ENCODE measurements at places on chromosomes 13 and 19. TPM values are rescaled to one million over a fixed set of nuclear protein-coding genes. Genes with fewer than 3 reads are reported as not detected.

GRCh38 chr13:28654276-28654675, 4.7 kb upstream of the POMP start:
- no peak for DNase-seq

GRCh38 chr19:13556552-13556951, 50.3 kb upstream of the CACNA1A start:
- DNase-seq, result no peak

DNA sequence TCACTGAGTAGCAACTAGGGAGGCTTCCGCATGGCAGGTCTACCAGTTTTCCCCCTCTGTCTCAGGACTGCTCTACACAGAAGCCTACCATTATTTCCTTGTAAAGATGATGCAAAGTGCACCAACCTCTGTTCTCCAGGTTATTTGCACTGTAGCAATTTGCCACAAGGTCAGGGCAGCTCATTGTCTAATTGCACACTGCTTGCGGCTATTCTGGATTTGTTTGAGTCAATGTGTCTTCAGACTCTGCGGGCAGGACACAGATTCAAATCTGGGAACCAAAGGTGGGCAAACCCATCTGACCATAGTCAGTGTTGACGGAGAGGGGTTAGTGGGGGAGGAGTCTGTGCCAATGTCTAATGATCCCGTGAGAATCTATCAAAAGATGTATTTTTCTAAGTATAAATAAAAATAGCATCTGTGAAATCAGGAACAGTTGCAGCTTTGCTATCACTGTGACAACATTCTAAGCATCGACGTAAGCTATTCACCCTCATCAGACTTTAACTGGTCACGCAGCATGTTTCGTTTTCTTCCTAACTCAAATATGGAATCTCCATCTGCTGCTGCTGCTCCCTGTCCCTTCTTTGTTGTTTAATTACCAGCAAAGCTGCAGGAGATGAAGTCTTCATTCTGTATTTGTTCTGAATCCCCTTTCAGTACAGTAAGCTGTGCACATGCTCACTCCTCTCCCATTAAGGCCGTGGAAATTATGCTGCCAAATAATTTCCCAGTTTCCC, 26.4 kb downstream of the CYSLTR2 start:
- DNase-seq, result no peak

GRCh38 chr19:32627714-32628270, 46.8 kb downstream of the PDCD5 start:
- DNase-seq, result no peak

GRCh38 chr13:37791699-37792098, 77.9 kb downstream of the TRPC4 start:
- no peak for DNase-seq

- DNase-seq, result no peak
Measured at GRCh38 chr13:112241288-112241687, 134.9 kb upstream of the SPACA7 start.

- DNase-seq, result no peak
Measured at GRCh38 chr13:59447031-59447430, 716.7 kb downstream of the DIAPH3 start.

GRCh38 chr13:42524487-42525034, 49.4 kb upstream of the TNFSF11 start:
- no peak for DNase-seq

DNA sequence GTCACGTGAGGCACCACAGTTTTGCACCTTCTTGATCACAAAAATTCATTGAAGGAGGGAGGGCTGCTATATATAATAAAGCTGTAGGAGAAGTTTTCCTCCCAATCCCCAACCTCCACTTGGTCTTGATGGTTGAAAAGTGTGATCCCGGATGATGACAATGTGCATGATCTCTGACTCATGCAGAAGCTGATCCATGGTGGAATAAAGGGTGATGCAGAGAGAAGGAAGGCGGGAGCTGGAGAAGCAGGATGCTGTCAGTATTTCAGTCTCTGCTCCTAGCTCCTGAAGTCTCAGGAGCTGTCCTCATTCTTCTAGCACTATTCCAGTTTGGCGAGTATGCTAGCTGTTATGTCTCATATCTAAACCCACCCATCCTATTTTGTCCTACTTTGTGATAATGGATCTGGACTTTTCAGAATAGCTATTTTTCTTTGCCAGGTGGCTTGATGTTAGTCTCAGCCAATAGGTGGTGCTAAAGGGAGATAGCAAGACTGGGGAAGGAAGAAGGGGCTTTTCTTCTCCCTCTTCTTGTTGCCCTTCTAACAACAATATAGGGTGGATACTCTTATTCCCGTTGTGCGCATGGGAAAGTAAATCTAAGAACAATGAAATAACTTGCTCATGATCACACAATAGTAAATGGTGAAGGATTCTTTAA, 65.6 kb upstream of the HTR2A start:
- peak; percentile 45 for DNase-seq

GRCh38 chr19:13023656-13024055, 28.4 kb downstream of the NFIX start:
- DNase-seq, result peak; percentile 65

- no peak for DNase-seq
Measured at GRCh38 chr13:97109256-97109655, 112.9 kb upstream of the MBNL2 start.

DNA sequence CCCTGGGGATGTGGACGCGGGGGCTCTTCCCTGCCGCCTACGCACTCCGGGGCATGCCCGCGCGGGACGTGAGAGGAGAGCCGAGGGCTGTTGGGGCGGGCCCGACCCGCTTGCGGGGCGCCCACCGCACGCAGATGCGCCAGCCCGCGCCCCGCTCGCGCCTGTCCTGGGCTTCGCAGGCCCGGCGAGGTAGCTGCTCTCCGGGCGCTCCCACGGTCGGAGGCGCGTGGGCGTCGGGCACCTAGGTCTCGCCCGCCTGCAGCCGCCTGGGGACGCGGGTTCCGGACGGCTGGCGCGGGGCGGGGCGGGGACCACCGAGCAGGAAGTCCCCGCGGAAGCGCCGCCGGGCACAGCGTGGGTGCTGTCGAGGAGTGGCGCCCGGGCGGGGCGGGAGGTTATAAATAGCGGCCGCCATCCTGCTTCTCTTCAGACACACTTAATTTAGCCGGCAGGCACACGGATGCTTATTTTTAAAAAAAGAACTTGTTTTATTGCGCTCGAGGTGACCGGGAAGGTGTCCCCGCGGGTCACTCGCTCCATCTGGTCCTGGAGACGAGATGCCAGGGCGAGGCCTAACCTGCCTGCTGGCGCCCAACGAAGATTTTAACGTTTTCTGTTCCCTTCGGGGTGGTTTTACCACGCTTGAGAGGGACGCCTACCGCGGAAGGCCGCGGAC, 561 bp upstream of the GJA3 start:
- peak; percentile 69 for DNase-seq

- DNase-seq, result no peak
Measured at GRCh38 chr13:60765700-60766411, 368.8 kb downstream of the TDRD3 start.

DNA sequence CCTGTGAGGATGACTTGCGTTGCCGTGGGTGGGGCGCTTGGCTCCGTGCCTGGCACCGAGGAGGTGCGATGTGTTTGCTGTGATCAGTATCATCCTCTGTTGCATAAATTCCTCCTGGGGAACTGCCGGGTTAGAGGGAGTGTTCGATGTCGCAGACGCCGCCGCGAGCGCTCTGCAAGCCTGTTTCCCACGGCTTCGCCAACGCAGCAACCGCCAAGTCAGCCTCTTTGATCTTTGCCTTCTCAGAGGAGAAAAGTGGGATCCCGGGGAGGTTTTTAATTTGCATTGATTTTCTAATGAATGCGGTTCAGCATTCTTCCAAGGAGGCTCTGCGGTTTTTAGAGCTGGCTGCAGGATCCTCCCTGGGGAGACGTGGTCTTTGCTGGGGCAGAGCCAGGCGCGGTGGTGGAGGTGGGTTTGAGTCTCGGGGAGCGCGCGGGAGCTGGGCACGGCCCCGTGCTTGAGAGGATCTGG, 7.6 kb downstream of the GPR32 start:
- DNase-seq, result peak; percentile 83

DNA sequence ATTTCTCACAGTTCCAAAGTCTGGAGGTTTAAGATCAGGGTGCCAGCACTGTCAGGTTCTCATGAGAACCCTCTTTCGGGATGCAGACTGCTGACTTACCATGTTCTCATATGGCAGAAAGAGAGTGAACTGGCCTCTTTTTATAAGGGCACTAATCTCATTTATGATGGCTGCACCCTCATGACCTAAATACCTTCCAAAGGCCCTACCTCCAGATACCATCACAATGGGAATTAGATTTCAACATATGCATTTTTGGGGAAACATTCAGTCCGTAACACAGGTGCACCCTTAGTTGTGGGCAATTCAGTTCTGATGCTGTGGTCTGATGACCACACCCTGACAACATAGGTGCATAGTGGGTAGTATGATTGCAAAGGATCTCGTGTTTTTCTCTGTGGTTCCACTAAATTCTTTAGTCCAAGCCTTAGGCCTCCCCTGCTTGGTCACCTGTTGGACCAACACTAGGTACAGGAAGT, 33.3 kb downstream of the GARRE1 start:
- no peak for DNase-seq

- DNase-seq, result peak; percentile 40
Measured at GRCh38 chr19:52923778-52924593, 758 bp upstream of the ZNF888 start.

- no peak for DNase-seq
Measured at GRCh38 chr13:78802912-78803311, 144.0 kb upstream of the OBI1 start.

- DNase-seq, result no peak
Measured at GRCh38 chr13:50829896-50830295, 13.6 kb downstream of the DLEU7 start.

DNA sequence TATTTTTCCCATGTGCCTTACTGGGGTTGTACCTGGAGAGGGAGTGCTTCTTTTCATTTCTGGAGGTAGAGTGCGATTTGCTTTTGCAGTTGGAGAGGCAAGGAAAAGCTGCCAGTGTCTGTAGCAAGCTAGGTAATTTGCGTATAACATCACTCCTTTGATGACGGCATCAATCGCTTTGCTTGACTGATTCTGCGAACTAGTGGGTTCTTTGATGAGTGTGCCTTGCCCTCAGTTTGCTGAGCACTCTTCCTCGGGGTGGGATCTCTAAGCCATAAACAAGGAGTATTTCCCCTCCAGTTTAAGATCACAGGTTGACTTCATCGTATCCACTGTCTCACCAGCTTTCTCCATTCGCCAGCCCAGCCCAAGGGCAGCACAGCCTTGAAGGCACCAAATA, 344.5 kb downstream of the KCNRG start:
- DNase-seq, result no peak

GRCh38 chr13:71879129-71879535, 12.1 kb upstream of the DACH1 start:
- no peak for DNase-seq

- no peak for DNase-seq
Measured at GRCh38 chr19:18298601-18299000, 17.2 kb upstream of the JUND start.

GRCh38 chr19:49335071-49335783, at the start of gene CD37:
CD37 (plus strand) TSS chr19:49335406; CDS start chr19:49335541, 135 bp downstream.
- peak; percentile 41 for DNase-seq

- DNase-seq, result peak; percentile 20
Measured at GRCh38 chr13:41455725-41456419, 1.5 kb upstream of the RGCC start.

- no peak for DNase-seq
Measured at GRCh38 chr19:57675881-57676280, 5.9 kb upstream of the ZNF551 start.

DNA sequence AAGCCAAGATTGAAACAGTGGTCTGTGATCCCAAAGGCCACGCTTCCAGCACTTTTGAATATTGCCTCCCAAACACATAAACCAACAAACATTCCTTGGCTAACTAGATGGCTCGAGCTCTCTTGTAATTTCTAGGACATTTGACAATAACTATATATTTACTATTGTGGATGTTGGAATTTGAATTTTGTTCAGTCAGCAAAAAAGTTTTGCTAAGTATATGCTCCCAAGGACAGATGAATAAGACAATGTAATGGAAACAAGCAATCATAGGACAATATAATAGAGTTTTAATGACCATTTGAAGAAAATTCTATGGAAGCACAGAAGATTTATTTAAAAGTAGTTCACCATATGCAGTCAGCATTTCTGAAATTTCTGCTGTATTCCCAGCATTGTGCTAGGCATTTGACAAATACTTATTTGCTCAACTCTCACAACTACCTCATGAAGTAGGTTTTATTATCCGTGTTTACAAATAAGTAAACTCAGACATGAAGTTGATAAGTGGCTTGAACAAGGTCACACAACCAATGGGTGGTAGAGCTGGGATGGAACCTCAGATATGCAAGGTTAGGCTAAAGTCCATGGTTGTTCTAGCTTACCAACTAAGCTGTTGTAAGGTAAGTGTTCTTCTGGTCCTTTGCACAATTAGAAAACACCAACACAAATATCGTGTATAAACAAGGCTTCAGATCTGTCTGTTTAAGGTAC, 205.1 kb downstream of the NUFIP1 start:
- DNase-seq, result no peak

DNA sequence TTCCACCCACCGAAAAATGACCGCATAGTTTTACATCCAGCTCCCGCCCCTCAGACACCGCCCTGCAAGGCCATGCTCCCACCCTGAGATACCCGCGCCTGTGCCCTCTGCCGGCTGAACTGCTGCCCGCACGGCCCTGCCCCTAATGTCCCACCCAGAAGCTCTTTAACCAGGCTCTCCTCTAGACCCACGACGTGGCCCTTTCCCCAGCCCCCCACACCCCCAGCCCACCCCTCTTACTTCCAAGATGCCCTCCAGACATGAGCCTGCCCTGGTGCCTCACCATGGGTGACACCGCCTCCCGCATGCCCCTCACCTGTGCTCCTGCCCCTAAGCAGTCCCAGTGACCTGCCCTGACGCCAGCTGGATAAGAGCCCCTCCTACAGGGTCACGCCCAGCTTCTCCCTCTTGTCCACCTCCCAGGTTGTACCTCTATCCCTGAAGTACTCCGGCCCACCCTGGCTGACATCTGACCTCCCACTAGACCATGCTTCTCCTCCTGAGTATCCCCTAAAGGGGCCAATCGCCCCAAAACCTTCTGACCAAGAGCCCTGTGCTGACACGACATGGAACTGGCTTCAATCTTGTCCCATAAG, 51.2 kb downstream of the COLGALT1 start:
- DNase-seq, result peak; percentile 70

GRCh38 chr13:71360041-71360440, 507.0 kb downstream of the DACH1 start:
- DNase-seq, result no peak

Gene MRPL54
- total RNA-seq, result 56.3 TPM

Gene CBY2
- 0.62 TPM for total RNA-seq

Gene MUC16
- total RNA-seq, result not detected

Gene ACER1
- not detected for total RNA-seq

Gene IL27RA
- total RNA-seq, result 8.8 TPM

Gene ZNF808
- total RNA-seq, result 15.2 TPM

Gene PRR36
- total RNA-seq, result 0.14 TPM

Gene PBX4
- total RNA-seq, result 2.7 TPM

Gene LRG1
- 0.30 TPM for total RNA-seq

Measured in H7 (cell line).